ENCODE measurements at places on chromosomes 5 and 9. TPM values are rescaled to one million over a fixed set of nuclear protein-coding genes. Genes with fewer than 3 reads are reported as not detected.

DNA sequence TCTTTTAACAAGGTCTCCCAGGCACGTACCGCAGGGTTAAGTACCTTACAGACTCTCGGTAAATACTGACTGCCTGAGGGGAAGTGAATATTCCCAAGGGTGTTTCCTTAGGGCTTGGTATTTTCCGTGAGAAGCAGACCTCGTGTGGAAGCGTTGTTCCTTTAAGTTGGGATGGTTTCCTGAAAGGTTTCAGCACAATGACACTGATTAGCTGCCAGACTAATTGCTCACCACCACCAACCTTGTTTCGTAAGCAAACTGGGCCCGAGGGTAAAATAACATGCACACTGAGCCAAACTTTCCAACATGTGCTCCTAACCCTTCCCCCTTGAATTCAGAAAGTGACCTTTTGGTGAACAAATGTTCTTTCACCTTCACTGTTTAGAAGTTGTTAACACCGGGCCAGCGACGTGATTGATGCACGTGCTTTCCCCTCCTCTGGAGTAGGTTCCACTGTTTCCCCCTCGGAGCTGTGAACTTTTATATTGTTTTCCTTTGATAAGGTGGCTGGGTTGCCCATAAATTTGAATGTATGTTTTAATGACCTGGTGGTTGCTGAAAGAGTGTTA, 128.1 kb upstream of the RPS23 start:
- DNase-seq: peak; percentile 100

DNA sequence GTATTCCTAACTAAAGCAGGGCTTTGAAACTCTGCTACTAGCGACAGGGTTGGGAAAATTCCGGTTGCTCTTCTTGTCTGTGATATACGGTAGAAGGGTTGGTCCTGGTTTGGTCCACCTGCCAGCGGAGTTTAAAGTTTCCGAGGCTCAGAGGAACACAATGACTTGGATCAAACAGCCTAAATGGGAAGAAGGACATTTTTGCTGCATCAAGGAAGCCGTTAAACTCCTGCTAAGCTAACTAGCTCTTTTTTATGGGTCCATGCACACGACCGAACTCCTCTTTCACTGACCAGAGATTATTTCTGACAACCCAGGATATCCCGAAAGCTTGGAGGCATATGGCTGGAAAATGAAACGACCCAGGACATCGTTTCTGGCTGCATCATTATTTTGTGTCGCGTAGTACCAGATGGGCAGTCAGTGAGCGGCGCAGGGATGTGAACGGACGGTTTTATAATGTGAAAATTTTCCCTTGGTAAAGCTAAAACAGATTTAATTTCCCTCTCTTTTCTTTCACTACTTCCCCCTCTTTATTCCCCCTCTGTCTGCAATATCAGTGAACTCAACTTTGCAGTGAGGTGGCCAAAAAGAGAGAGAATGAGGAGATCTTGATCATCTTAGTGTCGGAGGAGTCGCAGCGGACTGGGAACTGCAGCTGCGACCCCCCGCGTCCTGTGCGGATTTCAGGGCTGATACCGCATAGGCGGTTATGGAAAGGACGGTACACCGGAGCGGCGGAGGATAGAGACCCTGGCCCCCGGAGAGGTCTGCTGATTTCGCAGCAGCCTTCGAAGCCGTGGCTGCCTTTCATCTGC, at the start of gene LURAP1L:
LURAP1L (plus strand) TSS at position 160 of the 818 bp plus-strand sequence. CDS start 696 bp downstream, outside the sequence.
- peak; percentile 73 for DNase-seq

GRCh38 chr9:101354143-101354764, 30.6 kb downstream of the BAAT start:
- DNase-seq: no peak

DNA sequence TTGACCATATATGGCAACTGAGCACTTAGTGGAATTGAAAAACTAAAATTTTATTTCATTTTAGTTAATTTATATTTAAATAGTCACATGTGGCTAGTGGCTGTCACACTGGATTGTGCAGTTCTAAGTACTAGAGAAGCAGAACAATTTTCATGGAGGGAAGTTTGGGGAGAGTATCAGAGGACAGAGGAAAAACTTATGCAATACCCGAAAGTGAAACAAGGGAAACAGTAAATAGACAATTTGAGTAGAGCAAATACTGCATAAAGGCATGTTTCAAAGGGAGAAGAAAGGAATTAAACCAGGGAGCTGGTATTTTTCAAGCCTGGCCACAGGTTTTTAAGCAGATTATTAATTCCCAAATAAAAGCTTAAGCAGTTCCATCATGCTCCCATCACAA, 590.5 kb upstream of the RORB start:
- DNase-seq: no peak

- no peak for DNase-seq
Measured at GRCh38 chr9:90517103-90517502, 125.5 kb downstream of the DIRAS2 start.

DNA sequence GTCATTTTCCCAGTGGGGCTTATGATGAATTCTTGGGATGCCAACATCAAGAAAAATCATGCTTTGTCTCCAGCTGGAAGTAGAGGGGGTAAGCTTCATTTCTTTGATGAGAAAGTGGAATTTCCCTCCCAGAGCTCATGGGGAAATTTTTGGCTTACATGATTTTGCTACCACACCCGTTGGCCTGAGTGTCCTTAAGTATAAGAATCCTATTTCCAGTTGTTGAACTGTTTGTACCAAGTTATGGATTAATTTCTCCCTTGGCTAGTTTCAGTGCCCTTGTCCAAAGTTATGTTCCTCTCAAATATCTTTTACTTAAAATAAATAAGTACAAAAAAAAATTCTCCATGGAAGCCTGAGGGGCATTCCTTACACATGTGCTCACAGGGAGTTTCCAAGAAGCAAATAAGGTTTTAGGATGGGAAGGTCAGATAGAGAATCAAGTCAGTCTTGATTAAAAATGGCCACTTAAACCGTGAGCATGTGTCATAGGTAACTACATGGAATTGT, 82.3 kb downstream of the PTCD2 start:
- no peak for DNase-seq

- peak; percentile 40 for DNase-seq
Measured at GRCh38 chr5:91059409-91059808, 323.7 kb downstream of the ARRDC3 start.

- peak; percentile 60 for DNase-seq
Measured at GRCh38 chr9:104682642-104683041, 11.7 kb upstream of the OR13D1 start.

DNA sequence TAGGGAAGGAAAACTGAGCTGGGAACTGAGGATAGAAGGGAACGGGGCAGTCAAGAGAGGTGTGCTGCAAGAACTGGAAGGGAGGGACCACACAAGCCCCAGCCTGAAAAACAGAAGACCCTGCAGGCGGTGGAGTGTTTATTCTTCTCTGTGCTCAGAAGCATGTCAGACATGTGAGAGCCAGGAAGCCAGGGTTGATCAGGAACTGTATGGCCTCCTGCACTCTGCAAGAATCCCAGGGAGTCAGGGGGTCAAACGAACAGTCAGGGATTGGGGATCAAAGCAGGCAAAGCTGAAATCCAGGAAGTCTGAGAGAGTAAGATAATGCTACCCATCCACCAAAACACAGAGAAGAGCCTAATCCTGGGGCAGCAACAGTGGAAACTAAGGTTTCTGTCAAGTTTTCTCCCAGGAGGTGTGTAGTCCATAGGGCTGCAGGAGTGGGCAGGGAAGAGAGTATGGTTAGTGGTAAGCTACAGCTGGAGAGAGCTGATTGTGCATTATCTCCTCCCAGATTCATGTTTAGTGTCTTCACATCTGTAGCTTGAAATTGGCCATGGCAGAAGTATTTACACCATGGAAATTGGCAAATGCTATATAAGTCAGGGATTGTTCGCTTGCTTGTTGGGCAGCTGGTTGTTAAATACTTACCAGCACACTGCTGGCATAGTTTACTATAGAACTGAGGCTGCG, 115.4 kb upstream of the SLC44A1 start:
- peak; percentile 59 for DNase-seq

- DNase-seq: peak; percentile 26
Measured at GRCh38 chr9:23088932-23089364, 642.3 kb downstream of the DMRTA1 start.

- no peak for DNase-seq
Measured at GRCh38 chr9:134401391-134401790, 75.1 kb downstream of the RXRA start.

GRCh38 chr9:3241290-3241689, 284.5 kb downstream of the RFX3 start:
- no peak for DNase-seq

DNA sequence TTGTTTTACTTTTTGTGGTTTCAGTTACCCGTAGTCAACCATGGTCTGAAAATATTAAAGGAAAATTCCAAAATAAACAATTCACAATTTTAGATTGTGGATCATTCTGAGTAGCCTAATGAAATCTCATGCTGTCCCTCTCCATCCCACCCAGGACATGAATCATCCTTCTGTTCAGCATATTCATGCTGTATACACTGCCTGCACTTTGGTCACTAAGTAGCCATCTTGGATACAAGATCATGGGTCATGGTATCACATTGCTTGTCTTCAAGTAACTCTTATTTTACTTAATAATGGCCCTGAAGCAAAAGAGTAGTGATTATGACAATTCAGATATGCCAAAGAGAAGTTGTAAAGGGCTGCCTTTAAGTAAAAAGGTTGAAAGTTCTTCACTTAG, 536.5 kb upstream of the ACO1 start:
- no peak for DNase-seq

DNA sequence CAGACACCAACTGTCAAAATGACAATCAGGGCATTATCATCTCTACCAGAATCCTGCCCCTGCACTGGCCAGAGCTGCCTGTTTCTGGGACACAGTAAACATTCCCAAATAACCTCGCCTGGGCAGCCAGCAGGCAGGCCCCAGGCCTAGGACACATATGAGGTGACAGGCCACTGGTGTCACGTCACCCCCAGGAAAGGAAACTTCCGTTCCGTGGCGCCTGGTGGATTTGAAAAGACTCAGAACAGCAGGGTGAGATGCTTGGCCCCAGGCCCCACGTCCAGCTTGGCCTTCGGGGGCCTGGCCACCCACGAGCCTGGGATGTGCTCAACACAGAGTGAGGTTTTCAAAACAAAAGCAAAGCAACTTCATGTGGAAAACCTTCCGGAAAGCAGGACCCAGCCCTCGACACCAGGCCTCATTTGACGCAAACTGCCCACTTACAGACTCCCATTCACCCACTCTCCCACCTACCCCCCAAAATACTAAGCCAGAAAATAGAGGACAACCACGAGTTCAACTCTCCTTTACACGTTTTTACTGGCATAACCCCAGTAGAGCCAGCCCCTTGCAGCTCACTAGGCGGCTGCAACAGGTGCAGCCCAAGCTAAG, 1.2 kb downstream of the SEMA4D start:
- no peak for DNase-seq

- no peak for DNase-seq
Measured at GRCh38 chr5:23994581-23995370, 487.4 kb downstream of the PRDM9 start.

- no peak for DNase-seq
Measured at GRCh38 chr9:69396759-69397158, 71.7 kb downstream of the ENTREP1 start.

DNA sequence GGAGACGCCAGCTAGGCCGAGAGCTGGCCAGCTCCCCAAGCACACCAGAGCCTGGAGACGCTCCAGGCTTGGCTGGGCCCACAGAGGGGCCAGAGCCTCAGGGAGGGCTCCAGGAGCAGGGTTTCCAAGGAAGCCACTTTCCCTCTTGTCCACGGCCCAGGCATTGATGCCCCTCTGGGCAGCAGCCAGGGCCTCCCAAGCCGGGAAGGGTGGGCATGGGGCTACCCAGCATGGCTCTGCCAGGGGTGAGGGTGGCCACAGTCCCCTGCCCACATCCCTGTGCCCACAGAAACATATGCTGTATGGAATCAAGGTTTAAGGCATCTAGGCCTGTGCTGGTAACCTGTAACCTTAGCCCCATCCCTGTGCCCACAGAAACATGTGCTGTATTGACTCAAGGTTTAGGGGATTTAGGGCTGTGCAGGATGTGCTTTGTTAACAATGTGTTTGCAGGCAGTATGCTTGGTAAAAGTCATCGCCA, 1.5 kb upstream of the DPP7 start:
- no peak for DNase-seq

DNA sequence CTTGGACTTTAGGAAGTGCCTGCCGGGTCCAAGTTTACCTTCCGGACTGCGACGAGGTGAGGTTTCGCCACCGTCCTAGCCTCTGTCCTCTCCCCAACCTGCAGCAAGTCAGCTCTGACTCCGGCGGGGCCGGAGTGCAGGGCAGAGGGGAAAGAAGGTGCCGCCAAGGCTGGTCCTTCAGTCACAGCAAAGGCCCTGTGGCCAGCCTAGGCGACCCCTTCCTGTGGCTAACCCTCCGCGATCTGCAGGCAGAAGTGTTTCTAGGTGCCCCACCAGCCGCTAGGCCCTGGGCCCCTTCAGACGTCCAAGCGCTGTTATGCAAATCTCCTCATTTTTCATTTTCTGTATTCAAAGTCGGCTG, 11.1 kb upstream of the NKX2-5 start:
- DNase-seq: no peak

DNA sequence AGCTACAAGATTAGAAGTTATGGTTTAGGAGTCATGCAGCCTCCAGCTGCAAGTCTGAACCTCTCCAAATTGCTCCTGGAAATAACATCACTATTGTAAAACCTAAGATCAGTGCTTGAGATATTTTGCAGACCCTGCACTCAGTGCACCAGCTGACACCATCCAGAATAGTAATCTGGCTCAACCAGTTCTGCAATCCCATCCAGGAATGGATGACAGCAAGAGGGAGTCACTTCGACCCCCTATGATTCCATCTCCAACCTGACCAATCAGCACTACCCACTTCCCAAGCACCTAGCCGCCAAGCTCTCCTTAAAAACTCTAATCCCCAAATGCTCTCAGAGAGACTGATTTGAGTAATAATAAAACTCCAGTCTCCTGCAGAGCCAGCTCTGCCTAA, 37.9 kb upstream of the NR4A3 start:
- DNase-seq: no peak

Gene ARL14EPL
- not detected for polyA plus RNA-seq

Gene ADAMTSL2
- polyA plus RNA-seq: not detected

Gene PRSS3
- polyA plus RNA-seq: 3.7 TPM

Gene TSSK1B
- polyA plus RNA-seq: 0.03 TPM

Gene PTBP3
- 42.4 TPM for polyA plus RNA-seq

Gene SNX18
- 15.9 TPM for polyA plus RNA-seq

Gene EIF4E1B
- not detected for polyA plus RNA-seq

Gene PCDHGA3
- polyA plus RNA-seq: 1.2 TPM

Gene MLLT3
- polyA plus RNA-seq: 6.1 TPM

Gene TMEM232
- polyA plus RNA-seq: not detected

Gene ADGRV1
- 0.55 TPM for polyA plus RNA-seq

Gene PTGDS
- not detected for polyA plus RNA-seq

Gene BAAT
- not detected for polyA plus RNA-seq

Gene FBXL7
- 23.5 TPM for polyA plus RNA-seq

Gene IFNA14
- polyA plus RNA-seq: not detected

Gene SNCAIP
- 12.0 TPM for polyA plus RNA-seq

Gene PCDHB7
- polyA plus RNA-seq: 0.57 TPM

Measured in endothelial cell of umbilical vein (primary cell).